ENCODE measurements at places on chromosomes 5 and 9.

GRCh38 chr5:99315413-99316183 is 386.8 kb upstream of the CHD1 start:
- no peak for DNase-seq

- DNase-seq, result no peak
These were observed 11.4 kb upstream of the RGS3 start for GRCh38 chr9:113452113-113452605.

GRCh38 chr5:111682121-111682520 is 74.9 kb downstream of the NREP start:
- no peak for DNase-seq

DNA sequence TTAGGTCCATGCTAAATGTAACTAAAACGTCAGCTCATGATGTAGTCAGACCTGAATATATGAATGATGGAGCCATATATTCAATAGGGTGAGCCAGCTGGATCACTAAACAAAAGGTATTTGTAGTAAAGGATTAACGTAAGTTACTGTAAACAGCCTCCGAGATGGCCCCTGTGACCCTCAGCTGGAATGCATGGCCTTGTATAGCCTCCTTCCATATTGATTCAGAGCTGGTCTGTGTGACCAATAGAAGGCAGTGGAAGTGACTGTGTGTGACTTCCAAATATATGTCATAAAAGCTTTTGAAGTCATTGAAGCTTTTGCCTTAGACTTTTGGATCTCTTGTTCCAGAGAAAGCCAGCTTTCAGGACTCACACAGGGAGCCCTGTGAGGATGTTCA is 154.4 kb upstream of the CHD1 start:
- DNase-seq, result no peak

- no peak for DNase-seq
These were observed 2.2 kb downstream of the INPP5E start for GRCh38 chr9:136437430-136437829.
